ENCODE measurements at places on chromosomes 13 and 19.

DNA sequence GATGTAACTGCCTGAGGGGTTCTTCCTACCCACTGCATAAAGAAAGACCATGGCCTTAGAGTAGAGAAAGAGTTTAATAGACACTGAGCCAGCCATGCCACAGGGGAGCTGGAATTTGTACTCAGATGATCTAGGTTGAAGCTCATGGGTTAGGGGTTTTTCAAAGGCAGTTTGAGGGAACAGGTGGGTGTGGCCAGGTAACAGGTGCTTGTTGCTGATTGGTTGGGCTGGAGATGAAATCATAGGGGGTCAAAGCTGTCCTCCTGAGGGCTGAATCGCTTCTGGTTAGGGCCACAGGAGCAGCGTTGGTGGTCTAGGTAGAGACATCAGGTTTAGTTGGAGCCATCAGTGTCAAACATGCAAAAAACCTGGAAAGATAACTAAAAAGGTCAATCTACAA lies 59.2 kb upstream of the CSNK1A1L start:
- no peak for DNase-seq

DNA sequence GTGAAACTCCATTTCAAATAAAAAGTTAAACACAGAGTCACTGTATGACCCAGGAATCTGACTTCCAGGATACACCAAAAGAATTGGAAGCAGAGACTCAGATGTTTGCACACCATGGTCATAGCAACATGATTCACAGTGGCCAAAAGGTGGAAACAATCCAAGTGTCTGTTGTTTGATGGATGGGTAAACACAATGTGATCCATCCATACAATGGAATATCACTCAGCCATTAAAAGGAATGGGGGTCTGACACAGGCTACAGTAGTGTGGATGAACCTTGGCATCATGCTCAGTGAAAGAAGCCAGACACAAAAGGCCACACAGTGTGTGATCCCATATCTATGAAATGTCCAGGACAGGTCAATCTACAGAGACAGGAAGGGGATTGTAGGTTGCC lies 174.3 kb downstream of the PTPRS start:
- no peak for DNase-seq

DNA sequence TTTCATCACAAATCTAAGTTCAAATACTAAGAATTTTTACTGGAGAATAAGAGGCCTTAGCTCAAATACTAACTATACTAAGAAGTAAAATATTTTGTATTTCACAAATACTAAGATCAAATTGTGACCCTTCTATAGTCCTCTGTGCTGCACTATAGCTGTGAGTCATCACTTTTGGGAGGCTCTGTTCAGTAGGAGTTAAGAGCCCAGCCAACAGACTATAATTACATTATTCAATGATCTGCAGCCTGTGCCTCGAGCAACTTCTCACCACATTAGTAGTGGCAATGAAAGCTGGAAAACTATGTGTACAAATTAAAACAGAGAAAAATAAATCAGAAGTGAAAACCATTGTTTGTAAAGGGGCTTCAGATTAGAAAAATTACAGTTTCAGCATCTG lies 147.3 kb upstream of the GPC6 start:
- DNase-seq: no peak

GRCh38 chr13:50319635-50320255 lies 304.5 kb downstream of the KCNRG start:
- DNase-seq: no peak
